Fibroblast of skin of scalp (primary cell): ENCODE measurements at places on chromosomes 11 and 22.
A peak's percentile ranks its signal among the peaks of the same experiment; 100 is the strongest.

DNA sequence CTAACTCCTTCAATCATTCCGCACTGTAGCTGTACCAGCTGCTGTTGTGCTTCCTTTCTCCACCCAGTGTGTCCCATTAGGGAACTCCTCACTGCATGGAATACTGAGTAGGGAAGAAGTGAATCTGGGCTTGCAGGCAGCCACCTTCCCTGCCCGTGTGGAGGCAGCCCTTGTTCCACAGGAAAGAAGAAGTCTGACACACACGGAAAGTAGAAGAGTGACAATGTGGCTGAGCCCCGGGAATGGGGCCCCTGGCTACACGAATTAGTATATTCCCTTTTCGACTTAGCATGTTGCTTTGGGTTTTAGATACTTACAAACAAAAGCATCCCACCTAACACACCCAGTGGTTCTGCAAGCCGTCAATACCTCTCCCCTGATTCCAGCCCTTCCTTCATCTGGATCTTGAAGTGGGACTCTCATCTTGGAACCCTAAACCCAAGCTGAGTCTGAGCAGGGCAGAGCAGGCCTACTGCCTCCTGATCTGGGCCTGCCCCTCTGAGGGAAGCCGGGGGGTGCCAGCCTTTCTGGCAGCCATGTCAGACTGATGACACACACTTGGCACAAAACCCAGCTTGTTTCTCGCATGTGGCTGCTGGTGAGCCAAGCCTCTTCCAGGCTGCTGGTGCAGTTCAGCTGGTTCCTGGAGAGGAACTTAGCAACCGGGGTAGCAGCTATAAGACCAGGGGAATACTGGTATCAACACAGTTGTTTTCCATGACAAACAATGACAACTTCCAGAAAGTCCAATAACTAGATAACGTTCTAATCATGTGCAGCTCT lies 71.6 kb downstream of the C11orf58 start:
- DNase-seq, result peak; percentile 52

DNA sequence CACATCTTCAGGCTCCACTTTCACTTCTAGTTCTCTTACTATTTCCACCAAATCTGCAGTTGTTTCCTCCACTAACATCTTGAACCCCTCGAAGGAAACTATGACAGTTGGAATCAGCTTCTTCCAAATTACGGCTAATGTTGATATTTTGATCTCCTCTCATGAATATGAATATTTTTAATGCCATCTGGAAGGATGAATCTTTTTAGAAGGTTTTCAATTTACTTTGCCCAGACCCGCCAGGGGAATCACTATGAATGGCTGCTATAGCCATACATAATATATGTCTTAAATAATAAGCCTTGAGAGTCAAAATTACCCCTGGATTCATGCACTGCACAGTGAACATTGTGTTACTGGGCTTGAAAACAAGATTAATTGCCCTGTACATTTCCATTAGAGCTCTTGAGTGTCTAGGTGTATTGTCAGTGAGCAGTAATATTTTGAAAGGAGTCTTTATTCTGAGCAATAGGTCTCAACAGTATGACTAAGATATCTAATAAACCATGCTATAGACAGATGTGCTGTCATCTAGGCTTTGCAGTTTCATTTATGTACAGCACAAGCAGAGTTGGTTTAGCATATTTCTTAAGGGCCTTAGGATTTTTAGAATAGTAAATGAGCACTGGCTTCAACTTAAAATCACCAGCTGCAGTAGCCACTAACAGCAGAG lies 48.3 kb upstream of the LRRC55 start:
- no peak for DNase-seq

DNA sequence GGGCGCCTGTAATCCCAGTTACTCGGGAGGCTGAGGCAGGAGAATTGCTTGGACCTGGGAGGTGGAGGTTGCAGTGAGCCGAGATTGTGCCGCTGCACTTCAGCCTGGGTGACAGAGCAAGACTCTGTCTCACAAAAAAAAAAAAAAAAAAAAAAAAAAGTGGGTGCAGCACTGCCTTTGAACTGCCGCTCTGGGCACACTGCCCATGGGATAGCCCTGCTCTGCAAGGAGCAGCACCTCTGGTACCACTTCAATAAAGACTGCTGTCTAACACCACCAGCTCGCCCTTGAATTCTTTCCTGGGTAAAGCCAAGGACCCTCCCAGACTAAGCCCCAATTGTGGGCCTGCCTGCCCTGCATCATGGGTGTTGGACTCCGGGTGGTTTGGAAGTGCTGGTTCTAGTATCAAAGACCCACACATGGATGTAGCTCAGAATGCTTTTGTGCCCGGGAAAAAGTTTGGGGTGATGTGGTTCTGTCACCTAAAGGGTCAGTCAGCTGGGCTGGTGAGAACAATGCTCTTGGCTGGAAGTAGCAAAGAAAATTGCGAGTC lies 444.3 kb downstream of the TBC1D22A start:
- no peak for DNase-seq

GRCh38 chr11:76769645-76770586 lies 13.2 kb upstream of the TSKU start:
- DNase-seq, result no peak

DNA sequence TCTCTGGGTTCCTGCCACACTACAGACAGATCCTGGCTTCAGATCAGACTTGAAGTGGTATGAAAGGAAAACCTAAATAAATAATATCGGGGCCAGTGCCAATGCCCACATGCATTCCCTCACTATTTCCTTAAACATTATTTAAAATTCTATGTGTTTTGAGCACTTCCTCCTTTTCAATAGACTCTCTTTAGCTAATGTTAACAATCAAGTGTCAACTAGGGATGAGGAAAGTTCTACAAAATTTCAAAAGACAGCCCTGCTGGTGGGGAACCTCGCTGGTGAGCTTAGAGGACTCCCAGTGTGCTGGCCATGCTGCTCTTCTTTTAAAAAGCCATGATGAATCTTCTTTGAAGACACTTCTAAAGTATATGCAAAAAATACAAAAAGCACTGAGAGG lies 87.5 kb downstream of the ENTHD1 start:
- DNase-seq, result no peak

DNA sequence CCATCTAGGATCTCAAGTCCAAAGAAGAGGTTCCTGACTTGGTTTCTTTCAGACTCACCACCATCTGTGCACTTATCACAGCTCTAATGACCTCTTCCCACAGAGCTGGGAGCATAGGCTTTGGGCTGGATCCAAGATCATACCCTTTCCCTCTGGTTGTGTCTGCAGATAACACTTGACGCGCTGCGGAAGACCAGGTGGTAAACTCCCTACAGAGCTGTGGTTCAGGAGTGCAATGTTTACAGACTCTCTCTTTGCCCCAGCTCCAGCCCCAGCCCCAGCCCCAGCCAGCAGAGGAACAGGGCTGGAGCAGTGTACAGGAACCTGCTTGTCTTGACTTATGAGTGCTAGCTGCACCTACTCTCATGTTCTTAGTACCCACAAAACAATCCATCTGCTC lies 274.4 kb upstream of the SYN3 start:
- no peak for DNase-seq

GRCh38 chr11:94968334-94968958 lies 4.9 kb downstream of the CWC15 start:
- DNase-seq, result peak; percentile 57

DNA sequence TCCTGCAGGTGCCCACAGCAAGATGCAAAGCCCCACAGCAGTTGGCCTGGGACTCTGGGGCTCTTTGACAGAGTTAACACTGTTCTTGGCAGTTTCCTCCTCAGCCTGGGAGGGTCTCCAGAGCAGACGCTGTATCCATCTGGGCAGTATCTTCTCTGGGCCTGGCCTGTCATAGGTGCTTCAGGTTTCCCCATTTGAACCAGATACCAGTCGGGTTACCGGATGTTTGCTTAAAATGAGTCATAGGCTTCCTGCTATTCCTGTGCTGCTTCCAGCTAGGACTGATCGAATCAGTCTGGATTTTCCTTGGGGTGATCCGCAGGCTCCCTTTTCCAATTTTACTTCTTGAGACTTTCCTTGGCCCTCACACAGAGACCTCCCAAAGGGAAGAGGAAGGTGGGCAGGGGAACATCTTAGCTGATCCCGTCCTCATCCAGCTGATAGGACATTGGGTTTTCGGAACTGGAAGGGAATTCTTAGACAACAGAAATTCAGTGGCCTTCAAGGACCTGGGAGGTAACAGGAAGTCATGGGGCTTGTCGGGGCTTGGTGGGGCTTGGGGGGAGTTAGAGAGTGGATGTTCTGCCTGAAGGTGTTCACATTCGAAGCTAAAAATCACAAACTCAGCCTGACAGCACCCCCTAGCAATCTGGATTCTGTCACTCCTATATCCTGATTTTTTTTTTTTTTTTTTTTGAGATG lies 2.4 kb upstream of the RANGAP1 start:
- DNase-seq, result peak; percentile 64

DNA sequence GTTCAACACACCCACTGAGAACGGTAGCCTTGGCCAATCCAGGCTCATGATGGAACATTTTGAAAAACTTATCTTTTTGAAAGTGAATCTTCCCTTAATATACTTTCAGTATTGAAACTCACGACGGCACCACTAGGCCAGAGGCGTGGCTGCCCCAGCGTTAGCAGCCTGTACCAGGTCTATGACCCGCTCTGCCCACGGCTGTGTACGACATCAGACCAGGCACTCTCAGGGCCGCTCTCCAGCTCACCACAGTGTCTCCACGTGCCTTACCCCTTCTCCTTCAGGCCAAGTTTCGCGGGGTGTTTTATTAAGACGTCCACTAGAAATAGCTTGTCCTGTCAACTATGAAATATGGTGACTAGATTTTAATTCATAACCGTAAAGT lies 31.2 kb downstream of the ALG12 start:
- no peak for DNase-seq

DNA sequence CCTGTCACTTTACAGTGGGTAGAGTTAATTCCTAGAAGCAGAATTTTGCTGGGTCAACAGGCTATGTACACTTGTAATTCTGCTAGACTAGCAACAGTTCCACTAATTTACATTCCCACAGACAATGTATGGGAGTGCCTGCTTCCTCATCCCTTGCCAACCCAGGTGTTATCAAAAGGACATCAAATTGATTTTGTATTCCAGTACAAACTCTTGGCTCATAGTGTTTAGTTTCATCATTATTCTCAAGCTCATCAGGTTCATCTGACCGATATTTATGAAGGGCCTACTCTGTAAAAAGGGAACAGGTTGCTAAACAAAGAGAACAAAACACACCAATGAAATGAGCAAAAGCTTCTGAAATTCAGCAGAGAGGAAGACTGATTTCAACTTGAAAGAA lies 30.7 kb downstream of the PITPNB start:
- DNase-seq, result no peak

DNA sequence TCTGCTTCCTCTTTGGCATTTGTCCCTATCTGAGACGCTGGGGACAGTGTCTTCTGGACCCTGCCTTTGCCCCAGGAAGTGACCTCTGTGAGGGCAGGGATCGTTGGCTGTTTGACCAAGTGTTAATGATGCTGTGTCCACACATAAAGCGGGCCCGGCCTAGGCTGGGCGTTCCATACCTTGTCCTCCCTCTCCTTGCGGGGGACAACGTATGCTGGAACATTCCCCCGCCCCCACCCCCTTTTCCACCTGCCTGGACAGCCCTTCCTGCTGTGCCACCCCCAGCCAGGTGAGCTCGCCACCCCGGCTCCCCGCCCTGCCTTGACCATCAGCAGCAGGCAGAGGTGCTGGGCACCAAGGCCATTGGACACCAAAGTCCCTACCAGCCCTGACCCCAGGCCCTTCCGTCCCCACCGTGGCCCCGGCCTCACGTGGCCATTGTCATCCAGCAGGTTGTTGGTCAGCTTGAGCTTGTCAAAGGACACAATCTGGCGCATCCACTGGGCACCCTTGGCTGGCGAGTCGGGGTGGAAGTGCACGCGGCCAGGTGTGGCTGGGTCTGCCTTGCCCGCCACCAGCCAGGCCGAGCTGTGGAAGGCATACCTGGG lies 4.1 kb upstream of the NUDT8 start:
- no peak for DNase-seq

DNA sequence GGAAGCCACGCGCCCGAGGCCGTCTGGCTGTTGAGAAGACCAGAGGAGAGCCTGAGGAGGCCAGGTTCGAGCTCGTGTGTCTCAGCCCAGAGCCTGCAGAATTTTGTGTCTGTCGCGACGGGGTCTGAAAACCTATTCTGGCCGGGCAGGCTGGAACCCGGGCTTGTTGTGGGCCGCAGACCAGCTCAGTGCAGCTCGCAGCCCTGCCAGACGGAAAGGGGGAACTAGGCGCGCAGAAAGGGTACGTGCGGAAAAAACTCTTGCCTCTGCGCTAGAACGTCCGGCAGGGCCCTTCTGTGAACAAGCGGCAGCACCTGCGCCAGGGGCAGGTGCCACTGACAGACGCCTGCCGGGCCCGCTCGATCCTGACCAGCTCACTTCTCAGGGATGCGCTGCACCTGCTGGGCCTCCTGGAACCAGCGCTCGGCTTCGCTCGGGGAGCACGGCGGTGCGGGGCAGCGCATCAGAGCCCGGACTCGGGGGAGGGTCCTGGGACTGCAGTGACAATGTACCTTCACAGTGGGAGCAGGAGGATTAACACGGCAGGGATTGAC lies 409.3 kb downstream of the BRD1 start:
- no peak for DNase-seq

DNA sequence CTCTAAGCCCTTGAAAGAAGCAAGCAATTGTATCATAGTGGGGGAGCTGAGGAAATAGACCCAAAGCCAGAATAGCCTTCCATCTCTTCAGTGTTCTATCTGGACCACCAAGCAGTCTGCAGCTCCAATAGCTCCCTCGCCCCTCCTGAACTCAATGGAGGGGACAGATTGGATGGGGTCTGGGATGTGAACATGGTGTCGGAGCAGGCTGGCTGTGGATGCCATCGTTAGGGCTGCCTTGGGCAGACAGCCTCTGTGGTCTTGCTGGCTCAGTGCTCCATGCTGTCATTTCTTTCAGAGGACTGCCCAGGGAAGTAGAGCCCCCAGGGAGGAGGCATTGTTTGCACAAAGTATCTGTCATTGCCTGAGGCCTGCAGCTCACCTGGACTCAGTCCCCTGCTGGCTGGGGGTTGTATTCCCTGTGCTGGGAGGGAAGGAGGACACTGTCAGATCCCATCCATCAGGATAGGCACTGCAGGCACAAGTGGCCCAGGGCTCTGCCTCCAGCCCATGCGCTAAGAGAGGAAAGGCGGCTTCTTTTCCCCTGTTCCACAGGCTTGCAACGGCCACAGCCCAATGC lies 537.7 kb downstream of the BUD13 start:
- DNase-seq, result no peak

- peak; percentile 1 for DNase-seq
Measured at GRCh38 chr11:59615120-59615636, 396 bp downstream of the OSBP start.

DNA sequence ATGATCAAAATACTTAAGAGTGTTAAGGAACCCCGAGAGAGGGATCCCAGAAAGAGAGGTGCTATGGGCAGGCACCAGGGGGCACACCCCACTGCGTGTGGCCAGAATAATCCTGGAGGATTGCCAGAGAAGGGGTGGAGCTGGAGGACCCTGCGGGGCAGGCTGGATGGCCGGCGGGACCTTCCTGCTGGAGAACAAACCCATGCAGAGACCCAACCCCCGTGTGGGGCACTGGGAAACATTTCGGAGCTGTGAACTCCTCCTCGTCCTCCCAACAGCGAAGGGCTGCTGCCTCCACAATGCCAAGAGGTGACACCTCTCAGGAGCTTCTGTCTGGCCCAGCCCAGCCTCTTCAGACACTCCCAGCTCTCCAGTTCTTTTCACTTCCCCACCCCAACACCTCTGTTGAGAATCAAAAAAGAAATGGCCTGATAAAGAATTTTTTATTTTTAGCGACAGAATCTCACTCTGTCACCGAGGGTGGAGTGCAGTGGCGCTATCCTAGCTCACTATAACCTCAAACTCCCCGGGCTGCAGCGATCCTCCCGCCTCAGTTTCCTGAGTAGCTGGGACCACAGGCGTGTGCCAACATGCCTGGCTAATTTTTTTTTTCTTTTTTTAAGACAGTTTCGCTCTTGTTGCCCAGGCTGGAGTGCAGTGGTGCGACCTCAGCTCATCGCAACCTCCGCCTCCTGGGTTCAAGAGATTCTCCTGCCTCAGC lies 25.6 kb downstream of the RHOD start:
- DNase-seq, result no peak
